Nephron progenitor cell (in vitro differentiated cells): ENCODE measurements at places on chromosomes 6 and 20.

DNA sequence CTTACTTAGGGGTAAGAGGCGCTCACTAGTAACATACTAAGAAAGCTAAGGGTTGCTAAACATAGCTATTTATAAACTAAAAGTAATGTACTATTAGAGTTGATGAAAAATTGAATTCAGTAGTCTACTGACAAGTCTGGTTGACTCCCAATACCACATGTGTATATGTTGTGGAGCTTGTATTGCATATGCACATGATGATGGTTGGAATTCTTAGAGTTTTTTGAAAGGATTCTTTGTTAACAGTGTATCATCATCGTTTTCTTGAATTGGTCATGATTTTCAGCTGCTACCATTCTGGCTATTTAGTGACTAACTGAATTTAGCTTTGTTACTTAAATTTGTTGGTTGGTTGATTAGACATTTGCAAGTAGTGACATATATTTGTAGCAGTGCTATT is 27.2 kb downstream of the ABRACL start:
- DNase-seq = no peak

DNA sequence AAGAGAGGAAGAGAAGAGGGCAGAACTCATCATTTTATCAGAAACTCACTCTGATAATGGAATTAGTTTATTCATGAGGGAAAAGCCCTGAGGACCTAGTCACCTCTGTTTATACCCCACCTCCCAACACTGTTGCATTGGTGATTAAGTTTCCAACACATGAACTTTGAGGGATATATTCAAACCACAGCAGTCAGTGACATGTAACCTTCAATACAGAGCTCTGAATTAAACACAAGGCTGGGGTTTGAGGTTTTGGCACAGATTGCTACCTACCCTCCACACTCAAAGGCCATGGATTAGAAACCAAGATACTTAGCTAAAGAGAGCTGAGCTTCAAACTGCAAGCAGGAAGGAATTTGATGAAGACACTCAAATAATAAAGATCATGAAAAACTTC is 48.5 kb upstream of the MOCS1 start:
- DNase-seq = no peak

DNA sequence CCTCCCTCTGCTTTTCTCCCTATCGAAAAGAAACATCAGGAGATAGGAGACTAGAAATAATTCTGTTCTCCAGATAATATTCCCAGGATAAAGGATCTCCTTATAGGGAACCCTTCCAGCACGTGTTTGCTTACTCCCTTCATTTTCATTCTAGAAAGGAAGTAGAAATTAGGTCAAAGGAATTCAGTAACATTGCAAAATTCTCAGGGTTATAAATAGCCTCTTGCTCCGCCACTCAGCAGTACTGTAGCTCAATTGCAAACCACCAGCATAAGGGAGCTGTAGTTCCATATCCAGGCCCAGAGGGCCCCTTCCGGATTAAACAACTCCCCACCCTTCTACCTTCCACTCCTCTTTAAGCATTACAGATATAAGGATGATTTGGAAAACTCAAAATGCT is 6.2 kb downstream of the ELMO2 start:
- DNase-seq = no peak

DNA sequence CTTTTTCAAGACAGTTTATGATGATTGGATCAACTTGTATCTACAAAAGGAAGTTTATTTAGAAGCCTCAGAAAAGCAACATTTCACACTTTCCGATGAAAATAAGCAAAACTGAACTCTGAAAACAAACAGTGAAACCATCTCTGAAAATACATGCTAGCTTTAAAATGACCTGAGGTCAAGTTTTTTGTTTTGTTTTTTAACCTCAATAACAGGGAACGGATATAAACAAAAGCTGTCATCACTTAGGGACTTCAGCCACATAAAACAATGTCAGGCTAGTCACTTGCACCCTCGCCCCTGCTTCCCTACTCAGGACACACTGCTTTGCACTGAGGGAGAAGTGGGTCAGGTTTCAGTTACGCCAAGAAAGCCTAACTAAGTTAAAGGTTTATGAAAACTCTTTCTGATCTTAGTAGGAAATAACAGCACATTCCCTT is 11.6 kb downstream of the BACH2 start:
- DNase-seq = peak; percentile 10

DNA sequence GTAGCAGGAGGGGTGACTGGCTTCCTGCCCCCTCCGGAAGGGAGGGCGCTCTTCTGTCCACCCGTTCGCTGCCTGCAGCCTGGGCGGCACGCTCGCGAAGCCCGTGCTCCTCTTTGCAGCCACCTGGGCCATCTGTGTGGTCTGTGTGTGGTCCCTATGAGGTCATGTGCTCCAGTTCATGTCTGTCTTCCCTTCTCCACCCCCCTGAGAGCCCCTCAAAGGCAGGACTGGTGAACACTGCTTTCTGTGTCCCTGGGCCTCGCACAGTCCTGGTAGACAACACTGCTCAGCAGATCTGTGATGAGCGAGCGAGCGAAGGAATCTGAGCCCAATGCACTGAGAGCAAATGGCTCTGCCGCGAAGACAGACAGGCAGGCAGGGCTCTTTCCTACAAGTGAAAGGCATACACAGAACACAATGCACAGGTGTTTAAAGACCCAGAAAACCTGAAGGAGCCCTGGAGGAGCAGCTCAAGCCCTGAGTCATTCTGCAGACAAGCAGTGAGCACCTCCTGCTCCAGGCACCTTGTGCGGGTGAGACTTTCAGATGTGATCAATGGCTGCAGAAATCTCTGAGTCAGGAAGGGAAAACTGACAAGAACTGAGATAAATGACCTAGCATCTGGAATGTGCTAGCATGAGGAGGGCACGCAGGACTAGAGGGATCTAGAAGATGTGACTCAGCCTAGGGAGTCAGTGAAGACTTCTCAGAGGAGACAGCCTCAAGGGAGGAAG is 27.1 kb downstream of the PPP1R3G start:
- no peak for DNase-seq
